Left ventricle myocardium inferior (tissue), 1 donor: ENCODE measurements at places on chromosomes 3 and 15. TPM values are rescaled to one million over a fixed set of nuclear protein-coding genes. Genes with fewer than 3 reads are reported as not detected.

DNA sequence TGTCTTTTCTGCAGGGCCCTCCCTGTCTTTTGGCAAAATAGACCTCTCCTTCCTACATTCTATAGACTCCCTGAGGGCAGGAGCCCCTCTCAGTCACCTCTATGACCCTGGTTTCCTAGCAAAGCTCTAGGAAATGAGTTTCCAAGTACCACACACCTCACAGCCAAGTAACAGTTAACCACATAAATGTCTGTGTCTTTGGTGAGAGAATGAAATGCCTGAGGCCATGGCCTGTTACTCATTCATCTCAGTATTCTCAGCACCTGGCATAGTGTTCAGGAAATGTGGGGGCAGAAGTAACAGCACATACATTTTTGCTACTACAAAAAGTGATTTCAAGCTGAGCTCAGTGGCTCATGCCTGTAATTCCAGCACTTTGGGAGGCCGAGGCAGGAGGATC, 21.0 kb downstream of the RFT1 start:
- DNase-seq: no peak

GRCh38 chr3:49867871-49868321, 1.8 kb downstream of the CAMKV start:
- DNase-seq: no peak

DNA sequence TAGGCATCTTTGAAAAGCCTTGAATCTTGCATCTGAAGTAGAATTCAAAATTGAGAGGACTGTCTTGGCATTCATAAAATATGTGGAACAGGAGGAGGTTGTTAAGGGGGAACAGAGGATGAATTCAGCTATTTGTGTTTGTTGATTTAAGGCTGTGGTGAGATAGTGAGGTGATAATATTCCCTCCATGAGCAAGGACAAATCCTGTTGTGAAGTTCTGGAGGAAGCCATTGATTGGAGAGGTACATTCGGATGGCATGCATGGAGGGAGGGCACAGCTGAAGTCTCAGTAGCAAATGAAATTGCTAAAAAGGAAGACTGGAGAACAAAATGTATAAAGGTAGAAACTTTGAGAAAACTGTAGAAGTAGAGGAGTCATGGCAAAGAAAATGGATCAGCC, 443.8 kb downstream of the NLGN1 start:
- DNase-seq: no peak

The GHSR gene
- not detected for total RNA-seq

GRCh38 chr15:81410318-81410753, 36.3 kb upstream of the TMC3 start:
- peak; percentile 42 for DNase-seq
